CD4-positive, alpha-beta T cell treated with Interleukin-10 for 1 hour (primary cell): ENCODE measurements at places on chromosomes 2 and 18.

- DNase-seq, result no peak
Observed at GRCh38 chr18:6857300-6857699, 127.8 kb downstream of the ARHGAP28 start.

DNA sequence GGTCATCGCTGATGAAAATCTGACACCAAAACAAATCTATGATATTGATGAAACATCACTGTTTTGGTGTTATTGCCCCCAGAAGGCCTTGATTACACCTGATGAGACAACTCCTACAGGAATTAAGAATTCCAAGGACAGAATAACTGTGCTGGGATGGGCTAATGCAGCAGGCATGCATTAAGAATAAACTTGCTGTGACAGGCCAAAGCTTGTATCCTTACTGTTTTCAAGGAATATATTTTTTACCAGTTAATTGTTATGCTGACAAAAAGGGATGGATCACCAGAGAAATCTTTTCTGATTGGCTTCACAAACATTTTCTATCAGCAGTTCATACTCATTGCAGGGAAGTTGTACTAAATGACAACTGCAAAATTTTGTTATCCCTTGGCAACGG is 278.2 kb downstream of the IKZF2 start:
- no peak for DNase-seq

GRCh38 chr2:149561309-149561926 is 26.2 kb downstream of the MMADHC start:
- DNase-seq, result peak; percentile 57

- DNase-seq, result no peak
Observed at GRCh38 chr18:50805732-50806131, 14.1 kb downstream of the MRO start.

GRCh38 chr2:150212722-150213171 is 274.7 kb downstream of the RND3 start:
- DNase-seq, result no peak

DNA sequence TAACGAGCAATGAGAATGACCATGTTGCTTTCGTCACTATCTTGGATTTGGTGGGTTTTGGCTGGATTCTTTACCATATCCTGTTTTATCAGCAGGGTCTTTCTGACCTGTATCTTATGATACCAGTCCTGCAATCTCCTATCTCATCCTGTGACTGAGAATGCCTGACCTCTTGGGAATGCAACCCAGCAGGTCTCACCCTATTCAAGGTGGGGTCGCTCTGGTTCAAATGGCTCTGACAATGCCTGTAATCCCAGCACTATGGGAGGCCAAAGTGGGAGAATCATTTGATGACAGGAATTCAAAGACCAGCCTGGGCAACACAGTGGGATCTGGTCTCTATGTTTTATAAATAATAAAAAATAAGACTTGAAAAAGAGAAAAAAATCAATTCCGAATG is 173.5 kb downstream of the ACTR3 start:
- no peak for DNase-seq

- DNase-seq, result no peak
Observed at GRCh38 chr2:231467016-231467545, 2.8 kb upstream of the NCL start.

DNA sequence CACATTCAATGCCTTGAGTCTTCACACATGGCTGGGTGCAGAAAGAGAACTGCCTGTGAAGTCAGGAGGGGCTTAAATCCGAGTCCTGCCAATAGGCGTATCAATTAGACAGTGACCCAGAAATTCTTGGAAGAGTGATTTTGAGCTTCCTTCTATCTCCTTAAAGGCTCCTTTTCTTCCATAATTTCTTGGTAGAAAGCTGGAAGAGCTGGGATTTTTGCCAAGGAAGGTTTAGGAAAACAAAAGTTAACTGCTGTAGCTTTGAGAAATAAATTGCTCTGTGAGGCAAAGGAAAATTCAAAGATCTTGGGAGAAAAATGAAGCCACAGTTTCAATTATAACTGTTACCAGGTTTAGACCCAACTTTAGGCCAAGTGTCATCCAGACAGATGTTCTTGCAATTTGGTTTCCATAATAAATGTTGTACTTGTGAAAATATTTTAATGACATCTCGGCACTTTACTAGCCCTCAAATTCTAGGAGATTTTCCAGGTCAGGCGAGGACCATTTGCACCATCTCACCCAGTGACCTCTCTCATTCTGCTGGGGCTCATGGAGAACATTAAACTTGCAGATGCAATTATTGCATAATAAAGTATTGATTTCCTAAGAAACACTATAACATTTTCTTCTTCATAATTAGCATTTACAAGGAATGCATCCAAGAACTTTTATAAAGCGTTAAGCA is 329.7 kb upstream of the MEIS1 start:
- DNase-seq, result no peak

GRCh38 chr2:96697476-96697875 is 42.4 kb downstream of the LMAN2L start:
- no peak for DNase-seq

DNA sequence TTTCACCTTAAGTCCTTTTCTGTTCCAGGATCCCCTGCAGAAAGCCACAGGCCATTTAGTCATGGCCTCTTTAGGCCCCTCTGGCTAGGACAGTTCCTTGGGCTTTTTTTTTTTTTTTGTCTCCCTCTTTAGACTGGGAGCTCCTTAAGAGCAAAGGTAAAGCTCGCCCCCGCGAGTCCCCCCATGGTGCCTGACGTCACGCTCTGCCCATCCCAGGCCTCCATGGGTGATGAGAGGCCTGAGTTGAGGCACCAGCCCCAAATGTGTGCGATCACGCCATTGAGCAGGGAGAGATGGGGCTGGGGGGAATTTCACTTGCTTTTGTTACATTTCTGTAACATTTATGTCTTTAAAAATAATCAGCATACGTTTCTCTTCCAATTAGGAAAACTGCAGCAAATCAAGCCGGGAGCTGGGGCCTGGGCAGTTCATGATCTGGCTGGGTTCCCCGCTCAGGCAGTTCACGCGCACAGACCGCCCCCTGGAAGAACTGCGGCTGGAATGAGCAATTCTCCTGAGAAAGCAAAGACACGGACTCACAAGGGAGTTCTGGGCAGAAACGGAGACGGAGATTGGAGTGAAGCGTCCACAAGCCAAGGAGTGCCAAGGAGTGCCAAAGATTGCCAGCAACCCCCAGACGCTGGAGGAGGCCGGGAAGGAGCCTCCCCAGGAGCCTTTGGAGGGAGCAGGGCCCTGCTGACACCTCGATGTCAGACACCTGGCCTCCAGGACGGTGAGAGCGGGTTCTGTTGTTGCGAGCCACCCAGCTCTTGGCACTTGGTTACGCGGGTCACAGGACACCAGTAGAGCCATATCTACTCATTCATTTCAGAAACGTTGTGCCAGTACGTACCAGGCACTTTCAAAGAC is 108.4 kb upstream of the ODC1 start:
- no peak for DNase-seq

DNA sequence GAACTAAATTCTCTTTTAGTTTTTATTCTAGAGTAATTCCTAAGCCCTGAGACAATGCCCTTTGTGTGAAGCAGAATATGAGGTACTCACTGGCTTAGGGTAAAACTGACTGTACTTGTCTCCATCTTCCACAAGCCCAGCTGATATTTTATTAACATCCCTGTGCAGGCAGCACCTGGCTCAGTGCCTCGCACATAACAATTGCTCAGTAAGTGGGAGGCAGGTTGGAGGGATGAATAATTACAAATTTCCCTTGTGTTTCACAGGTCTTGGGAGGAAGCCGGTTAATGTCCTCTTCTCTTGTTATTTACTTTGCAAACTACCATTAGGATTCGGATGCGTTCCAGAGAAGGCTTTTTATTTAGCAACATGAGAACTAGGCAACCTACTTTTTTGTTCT is 249.8 kb upstream of the FSHR start:
- DNase-seq, result no peak

DNA sequence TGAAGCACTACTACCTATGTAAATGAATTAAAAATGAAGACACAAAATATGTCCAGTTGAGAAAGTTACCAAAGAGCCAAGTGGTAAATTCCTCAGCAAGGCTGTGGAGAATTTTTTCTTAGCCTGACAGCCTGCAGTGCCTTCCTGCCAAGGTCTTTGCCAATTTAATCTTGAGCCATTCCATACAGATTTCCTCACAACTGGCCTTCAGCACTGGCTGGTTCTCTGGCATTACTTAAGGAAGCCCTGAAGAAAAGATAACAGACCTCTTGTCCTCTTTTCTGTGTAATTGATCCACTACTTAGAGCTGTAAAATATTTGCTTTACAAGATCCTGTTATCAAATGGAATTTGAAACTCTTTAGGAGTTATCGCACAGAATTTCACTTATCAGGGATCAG is 334.2 kb upstream of the LRRTM1 start:
- DNase-seq, result no peak

DNA sequence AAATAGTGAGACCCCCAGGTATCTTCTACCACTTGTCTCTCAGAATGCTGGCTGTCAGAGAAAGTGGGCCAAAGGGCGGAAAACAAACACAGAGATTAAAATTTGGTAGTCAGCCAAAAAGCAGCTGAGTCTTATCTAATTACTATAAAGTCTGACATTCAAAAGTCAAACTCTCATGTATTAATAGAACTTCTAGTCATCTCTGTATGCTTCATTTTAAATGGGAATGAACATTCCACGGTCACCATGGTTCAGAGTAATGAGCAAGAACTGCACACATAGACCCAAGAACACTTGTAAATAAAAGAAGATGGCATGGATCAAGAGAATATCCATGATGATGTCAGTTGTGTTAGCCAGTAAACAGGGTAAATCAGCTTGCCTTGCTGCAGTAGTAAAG is 1267.0 kb upstream of the CHAC2 start:
- no peak for DNase-seq

GRCh38 chr2:179595284-179595683 is 266.1 kb downstream of the ZNF385B start:
- no peak for DNase-seq

DNA sequence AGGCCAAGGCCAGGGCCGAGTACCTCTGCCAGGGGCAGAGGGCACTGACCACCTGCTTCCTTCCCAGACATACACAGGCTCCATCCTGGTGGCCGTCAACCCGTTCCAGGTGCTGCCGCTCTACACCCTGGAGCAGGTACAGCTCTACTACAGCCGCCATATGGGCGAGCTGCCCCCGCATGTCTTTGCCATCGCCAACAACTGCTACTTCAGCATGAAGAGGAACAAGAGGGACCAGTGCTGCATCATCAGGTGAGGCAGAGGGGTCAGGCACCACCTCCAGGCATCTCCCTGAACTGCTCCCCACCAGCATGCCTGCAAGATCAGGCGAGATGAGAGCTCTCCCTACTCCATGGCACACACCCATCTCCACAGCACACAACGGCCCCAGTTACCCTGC is 31.1 kb downstream of the MYO7B start:
- no peak for DNase-seq

DNA sequence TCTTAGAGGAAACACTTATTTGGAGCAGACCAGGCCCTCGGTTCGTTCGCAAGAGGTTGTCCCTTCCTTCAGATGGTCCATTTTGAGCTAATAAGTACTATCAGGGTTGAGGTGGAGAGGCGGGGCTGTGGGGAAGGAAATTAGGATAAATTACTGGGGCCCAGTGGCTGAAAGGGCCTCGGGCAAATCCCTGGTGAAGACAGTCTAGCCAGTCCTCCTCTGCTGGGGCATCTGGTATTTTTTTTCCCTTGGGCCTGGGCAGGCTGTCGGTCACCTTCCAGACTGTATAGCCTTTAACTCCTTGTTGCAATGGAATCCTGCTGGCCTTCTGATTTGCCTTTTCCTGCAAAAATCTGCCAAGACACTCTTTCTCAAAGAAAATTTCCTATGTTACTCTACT is 1.7 kb upstream of the MYO3B start:
- no peak for DNase-seq

DNA sequence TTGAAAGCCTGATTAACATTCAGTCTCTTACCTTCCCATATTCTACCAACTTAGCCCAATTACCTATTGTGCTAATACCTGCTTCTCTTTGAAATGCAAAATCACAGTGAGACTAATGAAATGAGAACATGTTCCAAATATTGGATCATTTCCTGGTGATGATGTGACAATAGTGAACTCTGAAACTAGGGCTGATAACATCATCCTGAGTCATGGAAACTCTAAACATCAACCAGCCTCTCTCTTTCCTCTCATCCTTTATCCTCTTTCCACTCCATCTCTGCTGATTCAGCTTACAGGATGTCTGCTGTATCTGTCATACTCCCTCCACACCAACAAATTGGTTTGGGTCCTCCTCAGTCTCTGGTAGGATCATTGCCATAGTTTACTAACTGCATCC is 98.8 kb upstream of the NCKAP5 start:
- DNase-seq, result no peak

DNA sequence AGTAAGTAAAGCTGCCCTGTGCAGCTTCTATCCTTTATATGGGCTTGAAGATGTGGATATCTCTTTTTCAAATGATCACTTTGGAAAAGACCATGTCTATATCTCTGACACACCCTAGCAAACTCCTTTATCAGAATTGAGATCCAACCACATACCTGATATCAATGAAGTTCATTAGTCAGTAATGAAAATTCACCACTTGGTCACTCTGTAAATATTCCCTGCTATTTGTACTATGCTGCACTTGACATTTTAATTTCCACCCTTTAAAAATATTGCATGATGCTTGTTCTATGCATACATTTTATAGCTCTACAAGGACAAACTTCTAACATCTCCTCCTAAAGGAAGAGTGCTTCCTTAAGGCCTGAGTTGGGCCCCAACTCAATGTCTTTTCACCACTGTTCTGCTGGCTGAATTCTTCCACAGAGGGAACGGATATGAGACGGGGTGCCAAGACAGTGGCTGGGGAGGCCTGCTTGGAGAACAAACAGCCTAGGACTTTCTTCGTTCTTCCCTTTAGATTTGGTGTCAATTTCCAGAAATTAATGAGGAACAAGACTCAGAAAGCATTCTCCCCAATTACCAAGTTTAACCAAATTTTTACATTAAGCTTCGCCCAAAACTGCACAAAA is at the start of gene GKN2:
Gene GKN2 (minus strand): TSS at position 7 of the 635 bp plus-strand sequence. CDS start 32 bp downstream, outside the sequence.
- no peak for DNase-seq

GRCh38 chr2:219396863-219397457 is 9.2 kb upstream of the DNPEP start:
- DNase-seq, result no peak

GRCh38 chr18:10033016-10033399 is 119.2 kb downstream of the VAPA start:
- DNase-seq, result no peak

DNA sequence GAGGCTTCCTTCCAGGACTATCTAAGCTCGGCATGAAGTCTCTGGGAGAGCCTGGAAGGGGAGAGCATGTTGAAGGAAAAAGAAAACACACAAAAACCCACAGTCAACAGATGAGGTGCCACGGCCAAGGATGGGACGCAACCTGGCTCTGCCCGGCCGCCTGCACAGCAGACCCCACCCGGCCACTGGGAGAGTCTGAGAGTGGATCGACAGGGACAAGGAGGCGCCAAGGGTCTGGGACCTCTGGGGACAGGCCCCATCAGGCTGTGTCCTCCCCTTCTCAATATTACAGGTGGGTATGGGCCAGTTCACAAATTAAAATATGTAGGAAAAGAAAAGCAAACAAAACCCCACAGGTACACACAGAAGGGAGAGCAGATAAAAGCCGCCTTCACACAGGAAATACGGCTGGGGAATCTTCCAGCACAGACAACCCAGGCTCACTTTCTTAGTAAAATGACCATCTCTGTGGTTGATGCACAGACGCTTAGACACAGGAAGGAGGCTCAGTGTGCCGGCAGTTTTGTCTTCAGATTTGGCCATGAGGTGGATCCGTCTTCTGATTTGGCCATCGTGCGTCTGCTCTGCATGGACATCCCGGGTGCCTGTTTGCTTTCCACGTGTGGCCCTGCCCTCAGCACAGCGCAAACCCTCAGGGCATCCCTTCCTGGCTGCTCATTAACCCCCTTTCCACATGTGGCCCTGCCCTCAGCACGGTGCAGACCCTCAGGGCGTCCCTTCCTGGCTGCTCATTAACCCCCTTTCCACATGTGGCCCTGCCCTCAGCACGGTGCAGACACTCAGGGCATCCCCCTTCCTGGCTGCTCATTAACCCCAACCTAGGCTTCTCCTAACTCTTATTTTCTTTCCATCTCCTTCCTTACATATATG is 138.4 kb downstream of the EIPR1 start:
- DNase-seq, result no peak
